Stimulated activated CD4-positive, alpha-beta T cell treated with anti-CD3 and anti-CD28 coated beads, Interleukin-4, amount 100 ng/mL, for 4 hours (primary cell): ENCODE measurements at places on chromosomes 2 and 18.

GRCh38 chr2:85611217-85611704 lies 605 bp downstream of the C2orf68 start:
- no peak for DNase-seq

DNA sequence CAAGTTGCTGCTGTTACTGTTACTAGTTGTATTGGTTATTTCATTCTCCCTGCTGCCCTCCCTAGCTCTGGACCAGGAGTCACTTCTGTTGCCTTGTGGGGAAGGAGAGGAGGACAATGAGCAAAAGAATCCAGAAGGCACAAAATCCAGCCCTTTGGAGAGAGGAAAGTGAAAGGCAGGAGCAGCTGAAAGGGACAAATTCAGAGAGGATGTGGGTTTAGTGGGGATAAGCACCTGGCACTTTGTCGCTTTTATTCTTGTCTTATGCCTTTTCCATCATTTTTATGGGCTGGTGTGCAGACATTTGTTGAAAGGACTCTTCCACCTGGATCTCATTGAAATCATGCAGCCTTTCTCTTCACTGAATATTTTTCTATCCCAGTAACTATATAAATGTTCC lies 24.3 kb upstream of the LTBP1 start:
- DNase-seq: no peak

DNA sequence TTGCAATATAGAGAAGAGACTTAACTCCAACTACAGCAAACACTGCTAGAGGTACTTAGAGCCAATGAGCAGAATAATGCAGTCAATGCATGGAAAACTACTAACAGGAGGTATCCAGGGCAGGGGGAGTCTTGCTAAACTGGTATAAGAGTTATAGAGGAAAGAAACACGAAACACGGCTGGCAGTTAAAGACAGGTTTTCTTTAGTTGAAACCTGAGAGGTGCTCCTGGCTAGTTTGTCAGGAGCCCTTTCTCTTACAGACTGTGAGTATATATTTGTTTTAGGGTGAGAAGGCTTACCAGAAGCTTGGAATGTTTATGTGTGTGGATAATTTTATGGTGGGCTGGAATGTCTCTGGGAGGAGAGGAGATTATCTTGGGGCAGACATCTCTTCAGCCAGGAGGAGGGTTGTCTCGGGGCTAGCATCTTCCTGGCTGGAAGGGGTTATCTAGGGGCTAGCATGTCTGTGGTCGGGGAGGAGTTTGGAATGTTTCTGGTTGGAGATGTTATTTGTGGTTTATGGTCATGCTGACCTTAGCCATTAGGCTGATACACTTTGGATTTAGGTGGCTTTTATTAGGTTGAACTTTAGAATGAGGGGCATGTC lies 1048.8 kb downstream of the DPP10 start:
- no peak for DNase-seq

- DNase-seq: no peak
Measured at GRCh38 chr2:205796805-205797313, 114.6 kb downstream of the NRP2 start.

DNA sequence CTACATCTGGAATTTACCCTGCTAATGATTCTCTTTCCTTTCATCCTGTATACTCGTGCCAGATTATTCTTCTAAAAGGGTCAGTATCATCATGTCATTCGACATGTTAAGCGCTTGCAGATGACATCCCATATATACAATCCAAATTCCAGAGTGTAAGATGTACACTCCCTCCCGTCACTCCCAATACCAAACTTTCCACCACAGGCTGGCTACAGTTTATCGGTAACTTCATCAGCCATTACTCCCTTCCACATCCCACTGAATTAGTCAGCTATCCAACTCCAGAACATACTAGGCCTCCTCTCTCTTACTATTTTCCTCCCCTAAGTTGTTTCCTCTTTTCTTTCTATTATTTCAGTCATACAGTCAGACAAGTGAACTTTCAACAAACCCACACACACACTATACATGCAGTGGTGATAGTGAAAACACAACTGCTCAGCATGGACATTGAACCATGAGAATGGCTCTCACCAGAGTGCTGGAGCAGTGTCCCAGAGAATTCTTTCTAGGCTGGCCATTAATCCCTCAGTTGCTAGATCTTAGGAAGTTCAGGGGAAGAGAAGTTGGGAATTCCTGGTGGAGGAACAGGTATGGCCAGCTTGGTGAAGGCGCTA lies 10.6 kb upstream of the NMI start:
- DNase-seq: no peak

DNA sequence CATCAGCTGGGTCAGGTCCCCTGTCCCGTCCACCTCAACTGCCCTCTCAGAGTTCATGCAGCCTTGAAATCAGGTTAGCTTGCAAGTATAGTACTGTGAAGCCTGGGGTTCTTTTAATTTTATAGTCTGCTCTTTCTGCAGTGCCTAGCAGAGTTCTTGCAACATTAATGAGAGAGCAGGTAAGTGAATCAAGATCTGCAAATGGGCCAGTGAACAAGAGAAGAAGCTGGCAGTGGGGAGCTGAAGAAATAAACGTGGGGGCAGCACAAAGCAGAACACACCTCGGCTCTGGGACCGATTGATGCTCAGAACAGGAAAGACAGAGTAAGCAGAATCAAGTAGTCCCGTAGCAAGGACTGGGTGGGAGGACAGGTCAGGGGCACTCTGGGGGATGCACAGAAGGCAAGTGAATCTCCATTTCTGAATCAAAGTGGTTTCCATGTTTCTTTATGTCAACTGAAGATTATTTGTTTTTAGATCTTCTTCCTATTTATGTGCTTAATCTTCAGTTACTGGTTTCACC lies 675.5 kb downstream of the RNF144A start:
- no peak for DNase-seq

DNA sequence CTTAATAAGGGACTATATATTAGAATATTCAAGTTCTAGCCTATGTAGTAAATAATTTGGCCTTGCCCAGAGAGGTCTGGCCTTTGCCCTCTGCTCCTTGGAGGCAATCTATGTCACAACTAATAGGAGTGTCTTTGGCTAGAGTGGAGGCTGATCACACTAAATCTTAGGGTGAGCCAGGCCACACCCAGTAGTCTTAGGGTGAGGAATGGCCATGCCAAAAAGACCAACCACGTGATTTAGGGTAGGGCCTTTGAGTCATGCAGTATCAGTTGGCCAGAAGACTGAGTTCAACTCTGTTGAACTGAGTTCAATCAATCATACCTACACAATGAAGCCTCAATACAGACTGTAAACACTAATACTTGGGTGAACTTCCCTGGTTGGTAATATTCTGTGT lies 26.0 kb upstream of the FLACC1 start:
- no peak for DNase-seq

GRCh38 chr2:29401994-29402393 lies 286.8 kb downstream of the CLIP4 start:
- no peak for DNase-seq

DNA sequence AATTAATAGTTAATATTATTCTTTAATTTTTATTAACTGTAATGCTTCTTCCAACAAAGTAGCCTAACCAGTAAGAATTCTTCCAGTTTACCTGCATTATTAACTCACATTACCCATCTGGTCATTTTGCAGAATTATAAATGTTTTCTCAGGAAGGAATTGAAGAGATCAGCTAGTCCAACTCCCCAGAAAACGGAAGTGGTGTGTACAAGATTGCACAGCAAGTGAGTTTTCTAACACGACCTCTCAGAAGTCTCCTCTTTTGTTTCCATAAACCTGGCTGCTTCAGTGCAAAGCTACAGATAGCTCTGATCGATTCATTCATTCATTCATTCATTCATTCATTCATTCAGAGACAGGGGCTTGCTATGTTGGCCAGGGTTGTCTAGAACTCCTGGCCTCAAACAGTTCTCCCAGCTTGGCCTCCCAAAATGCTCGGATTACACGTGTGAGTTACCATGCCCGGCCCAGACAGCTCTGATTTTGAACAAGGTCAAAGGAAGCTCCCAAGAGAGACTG lies 128.8 kb upstream of the REV1 start:
- DNase-seq: no peak

- no peak for DNase-seq
Measured at GRCh38 chr2:127410871-127411652, 7.2 kb upstream of the PROC start.

GRCh38 chr2:70926042-70926441 lies 9.7 kb upstream of the ATP6V1B1 start:
- no peak for DNase-seq

- no peak for DNase-seq
Measured at GRCh38 chr2:80062298-80062697, 242.3 kb downstream of the LRRTM1 start.

- DNase-seq: no peak
Measured at GRCh38 chr2:209194717-209195116, 229.1 kb upstream of the MAP2 start.

- DNase-seq: no peak
Measured at GRCh38 chr18:13353084-13353823, 134.7 kb downstream of the LDLRAD4 start.

DNA sequence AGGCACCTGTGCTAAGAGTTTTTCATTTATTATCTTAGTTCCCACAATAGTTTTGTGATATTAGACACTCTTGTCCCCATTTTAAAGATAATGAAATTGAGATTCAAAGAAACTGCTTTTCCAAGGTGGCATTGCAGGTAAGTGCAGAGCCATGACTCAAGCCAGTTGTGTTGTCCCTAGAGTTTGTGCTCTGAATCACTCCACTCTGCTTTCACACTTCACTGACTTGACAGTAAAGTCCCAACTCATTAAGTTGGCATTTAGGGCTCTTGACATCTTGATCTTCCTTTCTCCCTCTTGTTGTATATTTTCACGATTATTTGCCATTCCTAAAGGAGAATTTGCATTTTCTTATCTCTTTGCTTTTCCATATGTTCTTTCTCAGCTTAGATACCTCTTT lies 114.3 kb downstream of the DIS3L2 start:
- DNase-seq: no peak

DNA sequence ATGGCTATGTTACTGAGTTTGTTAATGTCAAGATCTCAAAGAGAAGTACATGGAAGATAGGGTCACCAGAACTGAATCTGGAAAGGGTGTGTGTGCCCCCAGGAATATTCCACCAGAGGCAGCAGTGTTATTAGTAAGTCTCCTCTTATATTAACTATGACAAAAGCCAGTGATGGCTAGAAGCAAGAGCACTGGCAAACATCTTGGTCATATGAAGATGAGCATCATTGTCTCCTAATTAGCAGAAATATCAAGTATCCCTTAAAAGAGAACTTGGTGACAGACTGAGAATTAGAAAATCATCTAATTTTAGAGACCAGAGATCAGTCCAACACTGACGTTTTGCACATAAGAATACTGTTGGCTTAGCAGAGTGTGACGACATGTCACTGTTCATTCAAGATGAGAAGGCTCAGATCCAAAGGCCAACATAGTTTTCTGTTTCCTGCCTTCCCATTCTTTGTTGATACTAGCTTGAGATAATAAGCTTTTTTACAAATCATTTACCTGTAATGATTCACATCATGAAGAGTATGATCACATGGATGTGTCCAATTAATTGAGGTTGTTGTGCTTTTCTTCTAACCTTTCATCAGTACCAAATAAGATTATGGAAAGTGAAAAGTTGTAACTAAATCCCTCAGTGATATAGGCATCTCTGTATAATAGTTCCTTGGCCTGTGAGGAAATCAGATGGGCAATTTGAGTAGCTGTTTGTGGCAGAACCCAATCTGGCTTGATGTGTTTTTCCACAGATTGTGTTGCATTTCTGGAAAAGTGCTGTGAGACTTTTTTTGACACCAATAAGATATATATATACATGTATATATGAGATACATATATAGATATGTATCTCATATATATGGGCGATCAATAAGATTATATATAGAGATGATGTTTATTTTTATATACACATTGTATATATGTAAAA lies 44.5 kb downstream of the MAPRE2 start:
- no peak for DNase-seq

- DNase-seq: no peak
Measured at GRCh38 chr2:231221761-231222160, 23.3 kb downstream of the ARMC9 start.

GRCh38 chr2:230714136-230714480 lies 1.5 kb downstream of the CAB39 start:
- DNase-seq: peak; percentile 51

DNA sequence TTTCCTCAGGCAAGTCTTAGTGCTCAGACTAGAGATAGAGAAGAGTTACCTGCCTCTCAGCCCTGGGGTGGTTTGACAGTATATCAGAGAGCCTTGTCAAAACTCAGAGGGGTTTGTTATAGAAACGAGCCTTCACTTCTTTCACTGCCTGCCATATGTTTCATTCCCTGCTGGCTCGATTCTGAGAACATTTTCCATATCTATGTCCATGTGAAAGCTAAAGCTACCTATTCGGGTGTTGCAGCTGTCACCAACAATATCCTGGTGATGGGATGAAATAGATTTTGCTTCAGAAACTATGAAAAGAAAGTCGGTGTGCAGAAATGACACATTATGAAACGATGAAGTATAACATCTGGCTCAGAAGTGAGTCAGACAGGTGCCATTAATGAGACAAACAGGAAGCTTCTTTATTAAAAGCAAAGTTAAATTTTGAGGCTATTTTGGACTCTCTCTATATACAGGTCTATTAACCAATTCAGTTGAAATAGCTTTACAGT lies 56.1 kb upstream of the TANK start:
- no peak for DNase-seq

GRCh38 chr2:71839826-71840225 lies 307.8 kb downstream of the CYP26B1 start:
- DNase-seq: no peak

DNA sequence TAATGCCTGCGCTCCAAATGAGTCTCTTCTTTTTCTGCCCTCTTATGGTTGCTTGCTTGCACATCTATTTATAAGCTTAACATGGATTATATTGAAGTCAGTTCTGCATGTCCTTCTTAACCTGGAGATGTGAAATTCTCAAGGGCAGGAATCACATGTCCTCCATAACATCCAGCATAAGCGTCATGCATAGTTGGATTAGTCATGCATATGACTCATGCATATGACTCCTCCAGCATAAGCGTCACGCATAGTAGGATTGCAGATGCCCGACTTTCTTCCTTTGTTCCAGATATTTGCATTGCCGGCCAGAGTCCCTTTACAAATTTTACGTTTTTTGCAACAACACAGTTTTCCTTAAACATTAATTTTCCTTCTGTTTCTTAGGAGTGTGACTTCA lies 308.6 kb downstream of the TGIF1 start:
- DNase-seq: no peak

GRCh38 chr2:82789851-82790205 lies 1669.3 kb downstream of the SUCLG1 start:
- no peak for DNase-seq

DNA sequence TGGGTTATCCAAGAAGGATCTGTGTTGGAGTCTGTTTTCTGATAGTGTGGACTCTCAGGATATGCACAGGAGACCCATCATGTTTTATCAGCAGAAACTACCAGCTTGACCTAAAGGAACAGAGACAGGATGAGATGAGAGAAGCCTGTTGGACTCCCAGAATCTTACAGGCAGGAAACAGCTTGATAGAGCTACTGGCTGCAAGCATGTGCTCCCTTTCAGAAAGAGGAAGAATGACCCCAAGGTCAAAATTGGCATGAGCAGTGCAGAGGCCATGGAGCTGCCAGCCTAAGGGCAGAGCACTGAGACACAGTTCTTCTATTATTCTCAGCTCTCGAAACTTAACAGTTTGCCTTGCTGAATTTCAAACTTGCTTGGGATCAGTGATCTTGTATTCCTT lies 135.2 kb upstream of the NFATC1 start:
- no peak for DNase-seq
